ENCODE measurements at places on chromosomes 1 and 21.

DNA sequence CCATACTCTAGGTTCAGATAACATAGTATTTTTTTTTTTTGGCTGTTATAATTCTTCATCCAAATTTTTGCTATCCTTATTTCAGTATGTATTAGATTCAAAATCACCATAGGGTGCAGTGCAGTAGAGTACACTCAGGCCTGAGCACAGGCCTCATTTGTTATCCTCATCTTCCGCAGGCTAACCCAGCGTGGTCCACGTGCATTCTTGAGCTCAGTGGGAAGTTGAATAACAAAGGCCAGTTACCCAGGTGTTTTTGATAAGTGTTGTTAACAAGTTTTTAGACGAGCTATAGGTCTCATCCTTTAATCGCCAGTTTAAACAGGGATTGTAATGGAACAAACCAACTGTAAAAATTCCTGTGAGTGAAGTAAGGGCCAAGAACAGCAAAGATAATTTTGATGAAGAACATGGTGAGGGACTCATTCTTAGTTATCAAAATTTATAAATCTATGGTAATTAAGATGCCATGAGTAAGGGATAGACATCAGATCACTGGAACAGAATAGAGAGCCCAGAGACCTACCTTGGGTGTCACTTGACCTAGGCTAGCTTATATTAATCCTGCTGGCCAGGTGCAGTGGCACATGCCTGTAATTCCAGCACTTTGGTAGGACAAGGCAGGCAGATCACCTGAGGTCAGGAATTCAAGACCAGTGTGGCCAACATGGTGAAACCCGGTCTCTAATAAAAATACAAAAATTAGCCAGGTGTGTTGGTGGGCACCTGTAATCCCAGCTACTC is 22.0 kb downstream of the FLVCR1 start:
- no peak for DNase-seq

DNA sequence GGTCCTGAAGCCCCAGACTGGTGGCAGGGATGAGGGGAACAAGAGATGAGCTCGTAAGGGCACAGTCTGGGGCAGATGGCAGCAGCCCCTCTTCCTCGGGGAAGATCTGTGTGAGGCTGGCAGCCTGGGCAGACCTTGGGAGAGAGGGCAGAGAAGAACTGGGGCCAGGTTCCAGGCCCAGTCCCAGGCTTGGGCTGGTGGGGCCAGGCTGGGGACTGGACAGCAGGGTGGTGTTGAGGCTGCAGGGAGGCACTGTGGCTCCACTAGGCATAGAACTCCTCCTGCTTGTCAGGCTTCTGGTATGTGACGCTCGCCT is 35.7 kb downstream of the SDC3 start:
- DNase-seq, result no peak

- DNase-seq, result no peak
Measured at GRCh38 chr1:164601399-164602100, 42.6 kb downstream of the PBX1 start.

DNA sequence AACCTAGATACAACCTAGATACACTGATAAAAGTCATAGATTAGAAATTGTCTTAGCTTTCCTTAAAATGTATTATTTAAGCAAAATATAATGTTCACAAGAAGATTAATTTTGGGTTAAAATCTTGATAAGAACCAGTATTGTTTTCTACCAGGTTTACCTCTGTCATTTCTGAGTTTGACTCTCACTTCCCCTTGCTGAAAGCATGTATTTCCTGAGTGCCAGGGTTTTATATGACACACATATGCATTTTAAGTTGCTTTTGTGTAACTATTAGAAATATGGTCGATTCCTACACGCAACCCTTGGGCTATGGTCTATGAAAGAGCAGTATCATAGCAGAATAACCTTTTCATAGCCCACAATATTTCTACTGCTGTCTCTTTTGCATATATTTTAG is 351.7 kb downstream of the ZP4 start:
- no peak for DNase-seq

DNA sequence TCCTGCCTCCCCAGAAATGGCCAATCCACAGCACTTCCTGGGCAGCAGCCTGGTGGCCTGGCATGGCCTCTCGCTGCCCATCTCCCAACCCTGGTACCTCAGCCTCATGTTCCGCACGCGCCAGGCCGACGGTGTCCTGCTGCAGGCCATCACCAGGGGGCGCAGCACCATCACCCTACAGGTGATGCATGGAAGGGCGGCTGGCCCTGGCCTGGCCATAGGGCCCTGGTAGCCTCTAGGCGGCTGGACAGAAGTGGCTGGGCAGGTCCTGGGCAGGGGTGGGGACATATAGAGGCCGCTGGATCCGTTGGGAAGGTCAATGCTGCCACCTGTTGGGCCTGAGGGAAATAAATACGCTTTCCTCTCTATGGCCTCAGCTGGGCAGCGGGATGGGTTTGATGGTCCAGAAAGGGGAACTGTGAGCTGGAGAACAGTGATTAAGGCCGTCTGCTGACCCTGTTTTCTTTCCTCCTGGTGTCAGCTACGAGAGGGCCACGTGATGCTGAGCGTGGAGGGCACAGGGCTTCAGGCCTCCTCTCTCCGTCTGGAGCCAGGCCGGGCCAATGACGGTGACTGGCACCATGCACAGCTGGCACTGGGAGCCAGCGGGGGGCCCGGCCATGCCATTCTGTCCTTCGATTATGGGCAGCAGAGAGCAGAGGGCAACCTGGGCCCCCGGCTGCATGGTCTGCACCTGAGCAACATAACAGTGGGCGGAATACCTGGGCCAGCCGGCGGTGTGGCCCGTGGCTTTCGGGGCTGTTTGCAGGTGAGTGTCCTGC is 14.4 kb downstream of the CELSR2 start:
- peak; percentile 87 for DNase-seq

GRCh38 chr1:55320891-55321290 is 105.7 kb upstream of the USP24 start:
- DNase-seq, result no peak

- no peak for DNase-seq
Measured at GRCh38 chr1:9297831-9298230, 5.1 kb downstream of the SPSB1 start.

GRCh38 chr1:10753299-10753698 is 43.1 kb downstream of the CASZ1 start:
- no peak for DNase-seq

- no peak for DNase-seq
Measured at GRCh38 chr1:201721082-201722049, 107.6 kb upstream of the IPO9 start.

- no peak for DNase-seq
Measured at GRCh38 chr1:197695961-197696360, 79.3 kb downstream of the DENND1B start.

DNA sequence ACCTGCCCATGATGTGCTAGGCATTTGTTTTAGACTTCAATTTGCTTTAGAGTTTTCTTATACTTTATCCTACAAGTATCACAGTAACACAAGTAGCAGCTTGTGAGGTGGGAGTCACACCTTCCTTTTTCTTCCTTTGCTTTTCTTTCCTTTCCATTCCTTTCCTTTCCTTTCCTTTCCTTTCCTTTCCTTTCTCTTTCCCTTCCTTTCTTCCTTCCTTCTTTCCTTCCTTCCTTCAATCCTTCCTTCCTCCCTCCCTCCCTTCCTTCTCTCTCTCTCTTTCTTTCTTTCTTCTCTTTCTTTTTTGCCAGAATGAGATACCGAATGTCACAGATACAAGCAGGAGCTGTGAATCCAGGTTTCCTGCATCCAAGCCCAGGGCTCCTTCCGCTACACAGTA is 3.9 kb downstream of the DPT start:
- DNase-seq, result no peak
